Hypothalamus (tissue), 51 donors: ENCODE measurements at places on chromosomes 1 and 21.

GRCh38 chr1:30707412-30708360 lies 15.7 kb downstream of the MATN1 start:
- peak; percentile 46 for DNase-seq

GRCh38 chr1:53089478-53090226 lies 27.6 kb downstream of the PODN start:
- no peak for DNase-seq

GRCh38 chr1:94787691-94788090 lies 32.5 kb upstream of the SLC44A3 start:
- DNase-seq = no peak

DNA sequence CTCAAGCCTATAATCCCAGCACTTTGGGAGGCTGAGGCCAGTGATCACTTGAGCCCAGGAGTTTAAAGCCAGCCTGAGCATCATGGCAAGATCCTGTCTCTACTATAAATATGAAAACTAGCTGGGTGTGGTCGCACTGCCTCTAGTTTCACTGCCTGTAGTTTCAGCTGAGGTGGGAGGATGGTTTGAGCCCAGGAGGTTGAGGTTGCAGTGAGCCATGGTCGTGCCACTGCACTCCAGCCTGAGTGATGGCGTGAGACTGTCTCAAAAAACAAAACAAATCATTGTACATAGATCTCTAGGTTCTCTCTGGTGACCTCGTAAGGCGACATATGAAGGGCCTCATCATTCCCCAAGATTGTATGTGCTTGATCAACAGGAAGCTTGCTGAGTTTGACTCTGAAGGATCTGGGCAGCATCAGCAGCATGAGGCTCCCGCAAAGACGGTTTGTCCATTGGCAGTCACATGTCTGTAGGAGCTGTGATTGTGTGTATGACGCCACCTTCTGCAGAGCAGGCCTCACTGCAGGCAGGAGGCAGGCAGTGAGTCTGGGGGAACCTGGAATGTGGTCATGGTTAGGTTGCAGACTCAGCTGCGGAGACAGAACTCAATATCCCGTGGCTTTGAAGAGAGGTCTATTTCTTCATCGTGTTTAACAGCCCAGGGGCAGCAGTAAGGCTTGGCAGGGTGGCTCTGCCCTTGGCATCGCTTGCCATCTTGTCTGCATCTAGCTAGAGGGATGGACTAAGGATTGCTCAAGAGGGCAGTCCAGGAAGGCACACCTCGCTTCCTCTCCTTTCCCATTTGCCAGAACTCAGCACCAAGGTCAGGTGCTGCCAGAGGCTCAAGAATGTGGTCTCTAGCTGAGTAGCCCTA lies 14.0 kb downstream of the ATP5PO start:
- DNase-seq = peak; percentile 38
